Hematopoietic multipotent progenitor cell treated with erythropoietin and hydrocortisone succinate and interleukin-3 and kit ligand, for 6 days (in vitro differentiated cells): ENCODE measurements at places on chromosomes 13 and 19.
A peak's percentile ranks its signal among the peaks of the same experiment; 100 is the strongest.

DNA sequence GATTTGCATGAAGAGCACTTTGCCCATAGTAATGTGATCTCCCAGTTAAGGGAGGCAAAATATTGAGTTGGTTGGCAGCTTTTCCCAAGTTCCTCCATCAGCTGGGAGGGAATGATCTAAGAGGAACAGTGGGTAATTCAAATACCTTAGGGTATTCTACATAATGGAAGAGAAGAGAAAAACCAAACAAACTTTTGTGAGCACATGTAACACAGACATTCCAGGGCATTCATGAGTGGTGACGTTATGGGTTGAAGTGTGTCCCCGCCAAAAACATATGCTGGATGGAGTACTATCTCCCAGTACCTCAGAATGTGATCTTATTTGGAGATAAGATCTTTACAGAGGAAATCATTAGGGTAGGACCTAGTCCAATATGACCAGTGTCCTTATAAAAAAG, 220.1 kb downstream of the FOXO1 start:
- DNase-seq, result no peak

DNA sequence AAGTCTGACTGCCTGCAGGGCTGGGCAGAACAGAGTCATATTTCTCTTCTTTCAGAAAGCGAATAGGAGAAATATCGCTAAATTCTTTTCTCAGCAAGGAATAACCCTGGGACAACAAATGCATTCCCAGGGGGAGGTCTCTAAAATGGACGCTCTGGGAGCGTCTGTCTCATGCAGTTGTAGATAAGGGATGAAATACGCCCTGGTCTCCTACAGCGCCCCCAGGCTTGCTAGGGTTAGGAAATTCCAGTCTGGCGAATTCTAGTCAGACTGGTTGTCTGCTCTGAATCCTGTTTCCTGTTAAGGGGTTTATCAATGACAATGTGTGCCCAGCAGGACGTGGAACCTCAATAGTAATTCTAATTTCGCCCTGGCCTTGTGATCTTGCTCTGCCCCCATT, 1214.1 kb downstream of the DIAPH3 start:
- no peak for DNase-seq

GRCh38 chr19:46840498-46840942, 10.1 kb downstream of the AP2S1 start:
- peak; percentile 85 for DNase-seq

DNA sequence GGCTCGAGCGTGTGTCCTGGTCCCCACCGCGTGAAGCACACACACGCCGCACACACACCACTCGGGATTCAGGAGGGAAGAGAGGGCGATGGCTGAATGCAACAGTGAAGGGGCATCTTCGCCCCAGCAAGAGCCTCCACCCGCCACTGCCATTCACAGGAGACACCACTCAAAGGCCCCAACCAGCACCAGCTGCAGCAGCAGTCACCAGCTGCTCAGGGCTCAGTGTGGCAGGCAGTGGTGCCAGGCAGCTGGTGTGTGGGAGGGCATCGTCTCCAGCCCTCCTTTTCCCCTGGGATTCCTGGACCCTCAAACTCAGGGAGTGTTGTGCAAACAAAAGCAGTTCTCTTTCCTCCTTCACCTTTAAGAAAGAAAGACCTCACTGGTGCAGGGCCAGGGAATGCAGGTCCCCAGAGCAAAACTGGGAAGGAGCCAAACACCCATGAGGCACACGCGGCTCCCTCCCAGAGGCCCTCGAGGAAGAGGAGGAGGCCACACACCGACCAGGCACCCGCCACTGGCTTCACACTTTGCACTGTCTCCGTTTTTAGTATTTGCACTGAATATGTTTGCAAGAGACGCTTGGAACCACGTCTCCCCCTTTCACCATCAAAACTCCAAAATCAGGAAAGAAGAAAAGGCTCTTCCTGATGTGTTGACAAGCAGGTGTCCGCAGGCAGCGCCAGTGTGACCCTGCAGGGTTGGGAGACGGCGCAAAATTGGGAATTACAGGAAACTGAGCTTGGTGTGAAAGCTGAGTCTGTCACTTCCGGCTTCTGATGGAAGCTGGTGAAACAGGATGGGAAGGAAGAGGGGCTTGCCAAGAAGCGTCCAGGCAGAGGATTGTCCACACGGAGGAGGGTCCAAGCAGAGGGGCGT, 26.4 kb upstream of the F7 start:
- no peak for DNase-seq

- DNase-seq, result no peak
Measured at GRCh38 chr13:91072486-91072885, 275.0 kb upstream of the MIR17HG start.

DNA sequence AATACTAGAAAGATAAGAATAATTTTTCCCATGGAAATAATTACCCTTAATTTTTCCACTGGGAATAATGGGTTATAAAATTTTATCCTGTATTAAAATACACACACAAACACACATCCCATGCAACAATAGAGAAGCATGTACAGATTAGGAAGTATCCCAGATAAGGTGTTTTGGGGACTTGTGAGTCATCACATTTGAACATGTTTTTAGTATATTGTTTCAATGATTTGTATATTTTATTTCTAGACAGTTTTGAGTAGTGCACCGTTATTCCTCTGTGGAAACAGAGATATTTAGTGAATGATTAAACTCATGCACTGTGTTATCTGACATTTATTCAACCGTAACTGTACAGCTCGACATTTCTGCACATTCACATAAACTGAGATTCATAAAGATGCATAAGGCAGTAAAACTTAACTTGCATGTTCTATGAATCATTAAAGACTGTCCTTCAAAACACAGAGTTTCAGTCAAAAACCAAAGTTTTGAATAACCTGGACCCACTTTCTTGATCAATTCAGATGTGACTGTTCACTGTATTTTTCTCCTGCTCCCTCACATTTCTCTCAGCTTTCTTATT, 30.1 kb downstream of the KLF12 start:
- no peak for DNase-seq

DNA sequence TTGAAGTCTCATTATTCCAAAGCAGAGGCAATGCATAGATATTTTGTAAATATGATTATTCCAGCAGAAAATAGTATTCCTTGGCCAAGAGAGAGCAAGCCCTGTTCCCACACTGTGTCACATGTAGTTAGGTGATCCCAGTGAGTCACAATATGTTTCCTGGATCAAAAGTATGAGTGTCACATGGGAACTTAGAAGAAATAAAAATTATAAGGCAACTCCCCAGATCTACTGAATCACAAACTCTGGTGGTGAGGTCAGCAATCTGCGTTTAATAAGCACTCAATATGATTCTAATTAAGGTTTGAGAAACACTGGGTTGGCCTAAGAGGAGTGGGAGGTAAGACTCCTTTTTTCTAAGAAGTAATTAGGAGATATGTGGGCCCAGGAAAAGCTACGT, 1504.5 kb upstream of the PCDH20 start:
- no peak for DNase-seq

- DNase-seq, result no peak
Measured at GRCh38 chr19:35077411-35078223, 36.1 kb downstream of the HPN start.

DNA sequence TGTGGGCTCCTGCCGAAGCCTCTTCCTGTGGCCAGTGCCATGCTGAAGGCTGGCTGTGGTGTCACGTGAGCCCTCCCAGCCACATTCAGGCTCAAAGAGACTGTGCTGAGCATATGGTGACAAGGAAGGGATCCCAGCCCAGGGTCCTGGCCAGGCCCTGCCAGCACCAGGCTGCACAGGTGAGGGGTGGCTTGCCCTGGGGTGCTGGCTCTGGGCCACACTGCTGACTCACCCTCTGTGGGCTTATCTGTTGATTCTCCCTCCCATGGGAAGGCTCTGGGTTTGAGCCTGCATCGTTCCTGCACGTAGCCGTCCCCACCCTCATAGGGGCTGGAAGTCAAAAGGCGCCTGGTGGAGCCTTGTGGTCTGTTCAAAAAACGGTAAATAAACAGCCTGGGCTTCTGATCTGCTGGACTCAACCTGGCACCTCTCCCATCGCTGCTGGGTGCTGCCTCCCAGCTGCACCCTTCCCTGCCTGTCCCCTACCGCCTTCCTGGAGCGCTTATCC, 31.1 kb downstream of the DNM2 start:
- DNase-seq, result peak; percentile 76

- DNase-seq, result no peak
Measured at GRCh38 chr13:99467764-99468163, 33.5 kb upstream of the TM9SF2 start.

DNA sequence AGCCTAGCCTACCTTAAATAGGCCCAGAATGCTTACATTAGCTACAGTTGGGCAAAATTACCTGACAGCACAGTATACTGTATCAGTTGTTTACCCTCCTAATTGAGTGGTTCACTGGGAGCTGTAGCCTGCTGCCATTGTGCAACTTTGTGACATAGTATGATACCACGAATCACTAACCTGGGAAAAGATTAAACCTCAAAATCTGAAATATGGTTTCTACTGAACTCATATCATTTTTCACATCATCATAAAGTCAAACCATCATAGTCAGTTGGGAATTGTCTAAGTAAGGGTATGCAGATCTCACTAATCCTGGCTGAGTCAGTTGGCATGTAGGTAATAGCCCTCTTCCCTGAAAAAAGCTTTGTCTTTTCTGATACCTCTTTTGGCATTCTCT, 9.2 kb downstream of the PAN3 start:
- no peak for DNase-seq

GRCh38 chr19:30733826-30734550, 361.8 kb downstream of the ZNF536 start:
- no peak for DNase-seq

GRCh38 chr13:96984051-96984508, 10.2 kb downstream of the OXGR1 start:
- peak; percentile 15 for DNase-seq

- no peak for DNase-seq
Measured at GRCh38 chr19:30174791-30175190, 197.4 kb upstream of the ZNF536 start.

- DNase-seq, result peak; percentile 75
Measured at GRCh38 chr19:49390929-49391359, 2.9 kb downstream of the KASH5 start.

DNA sequence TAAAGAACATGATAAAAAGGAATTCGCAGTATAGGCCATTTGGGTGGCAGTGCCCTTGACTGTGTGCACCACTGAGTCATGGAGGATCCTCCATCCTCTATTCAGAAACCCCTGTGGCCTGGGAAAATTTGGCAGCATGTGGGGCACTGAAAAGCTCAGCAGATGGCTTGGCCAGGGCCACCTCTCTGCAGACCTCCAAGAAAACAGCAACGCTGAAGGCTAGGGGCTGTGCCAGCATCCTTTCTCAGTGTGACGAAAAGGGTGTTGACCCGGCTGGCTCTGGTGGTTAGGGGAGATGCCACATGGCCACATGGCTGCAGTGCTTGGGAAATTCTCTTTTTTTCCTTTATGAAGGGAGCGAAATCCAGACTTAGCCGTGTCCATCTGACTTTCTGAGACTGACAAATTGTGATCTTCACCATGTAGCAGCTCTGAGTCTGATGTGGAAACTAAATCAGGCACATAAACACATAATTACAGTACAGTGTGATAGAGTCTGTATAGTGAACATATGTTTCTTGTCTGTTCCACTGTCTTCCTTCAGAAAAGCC, 178.0 kb downstream of the KCTD12 start:
- no peak for DNase-seq
